NCI-H2081 (cell line): ENCODE measurements at places on chromosomes 12 and 14.
A peak's percentile ranks its signal among the peaks of the same experiment; 100 is the strongest.

- no peak for DNase-seq
Observed at GRCh38 chr12:127401005-127401404, 866.0 kb upstream of the TMEM132C start.

- DNase-seq, result no peak
Observed at GRCh38 chr12:124201248-124201647, 93.6 kb upstream of the RFLNA start.

- DNase-seq, result no peak
Observed at GRCh38 chr14:78446807-78447206, 276.6 kb downstream of the NRXN3 start.

DNA sequence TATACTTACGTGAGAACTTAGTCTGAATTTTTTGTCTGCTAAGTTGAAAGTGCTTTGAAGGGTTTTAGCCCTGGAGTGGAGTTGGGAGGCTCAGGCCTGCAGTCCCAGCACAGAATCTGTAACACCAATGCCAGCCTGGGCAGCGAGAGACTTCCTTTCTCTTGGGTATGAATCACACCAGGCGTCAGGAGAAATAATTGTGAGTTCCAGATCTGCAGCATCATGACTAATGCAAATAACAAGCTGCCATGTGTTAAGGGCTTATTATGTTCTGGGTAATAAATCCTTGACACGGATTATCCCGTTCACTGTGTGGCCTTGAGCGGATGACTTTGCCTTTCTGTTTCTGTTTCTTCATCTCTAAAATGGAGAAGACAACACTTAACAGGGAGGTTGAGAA lies 70.6 kb downstream of the B4GALNT3 start:
- DNase-seq, result peak; percentile 36

- no peak for DNase-seq
Observed at GRCh38 chr12:288687-289086, 26.1 kb upstream of the SLC6A13 start.

- no peak for DNase-seq
Observed at GRCh38 chr12:3200814-3201233, 123.6 kb downstream of the TSPAN9 start.

- DNase-seq, result no peak
Observed at GRCh38 chr14:91350483-91350812, 67.2 kb downstream of the CCDC88C start.

GRCh38 chr12:115437061-115437567 lies 753.1 kb upstream of the TBX3 start:
- no peak for DNase-seq

GRCh38 chr14:76829650-76830421 lies 3.6 kb downstream of the LRRC74A start:
- DNase-seq, result no peak

GRCh38 chr12:106342397-106343213 lies 14.9 kb upstream of the POLR3B start:
- DNase-seq, result no peak

GRCh38 chr12:120983759-120984158 lies 5.4 kb downstream of the HNF1A start:
- DNase-seq, result no peak

DNA sequence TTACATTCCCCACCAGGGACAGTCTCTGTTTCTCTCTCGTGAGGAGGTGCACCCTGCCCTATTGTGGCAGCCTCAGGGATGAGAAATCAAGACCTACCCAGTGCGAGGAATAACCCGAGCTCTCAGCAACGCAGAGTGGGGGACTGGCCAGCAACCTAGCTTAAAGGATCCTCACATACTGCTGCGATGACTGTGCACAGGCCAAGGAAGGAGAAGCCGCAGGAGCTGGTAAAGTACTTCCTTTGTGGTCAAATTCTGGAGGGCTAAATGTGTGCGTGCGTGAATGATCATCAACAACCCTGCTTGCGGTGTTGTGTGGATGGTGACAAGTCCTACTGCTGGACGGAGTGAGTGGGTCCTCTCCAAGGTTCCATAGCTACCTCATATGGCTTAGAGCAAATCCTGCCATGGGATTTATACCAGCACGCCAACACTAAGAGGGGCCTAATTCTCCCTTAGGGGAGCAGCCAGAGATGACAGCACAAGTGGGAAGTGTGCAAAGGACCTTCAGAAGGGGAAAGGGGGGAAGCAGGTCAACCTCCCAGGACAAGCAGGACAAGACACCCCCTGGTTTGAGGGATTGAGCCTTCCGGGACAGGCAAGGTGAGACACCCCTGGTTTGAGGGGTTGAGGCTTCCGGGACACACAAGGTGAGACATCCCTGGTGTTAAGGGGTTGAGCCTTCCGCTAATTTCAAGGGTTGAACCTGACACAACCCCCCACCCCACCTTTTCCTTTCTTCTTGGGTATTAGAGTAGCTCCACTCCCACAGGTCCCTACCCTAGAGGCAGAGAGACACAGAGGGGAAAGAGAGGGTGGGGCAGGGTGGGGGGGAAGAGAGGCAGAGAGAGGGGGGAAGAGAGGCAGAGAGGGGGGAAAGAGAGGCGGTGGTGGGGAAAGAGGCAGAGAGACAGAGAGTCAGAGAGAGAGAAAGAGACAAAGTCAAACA lies 58.8 kb upstream of the AP4S1 start:
- no peak for DNase-seq

DNA sequence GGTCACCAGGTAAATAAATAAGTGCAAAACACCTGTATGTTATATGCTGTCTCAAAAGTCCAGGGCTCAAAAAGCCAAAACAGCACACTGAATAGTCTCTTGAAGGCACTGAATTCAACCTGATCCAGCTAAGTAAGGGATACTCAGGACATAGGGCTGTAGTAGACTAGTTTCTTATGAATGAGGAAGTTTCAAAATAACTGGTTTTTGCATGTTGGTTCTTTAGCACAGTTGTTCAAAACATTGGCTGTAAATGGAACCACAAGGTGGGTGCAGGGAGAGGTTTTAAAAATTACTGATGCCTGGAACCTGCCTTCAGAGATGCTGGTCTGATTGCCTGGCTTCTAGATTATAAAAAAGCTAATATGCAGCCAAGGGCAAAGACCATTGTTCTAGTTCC lies 34.1 kb downstream of the NDUFA12 start:
- no peak for DNase-seq

DNA sequence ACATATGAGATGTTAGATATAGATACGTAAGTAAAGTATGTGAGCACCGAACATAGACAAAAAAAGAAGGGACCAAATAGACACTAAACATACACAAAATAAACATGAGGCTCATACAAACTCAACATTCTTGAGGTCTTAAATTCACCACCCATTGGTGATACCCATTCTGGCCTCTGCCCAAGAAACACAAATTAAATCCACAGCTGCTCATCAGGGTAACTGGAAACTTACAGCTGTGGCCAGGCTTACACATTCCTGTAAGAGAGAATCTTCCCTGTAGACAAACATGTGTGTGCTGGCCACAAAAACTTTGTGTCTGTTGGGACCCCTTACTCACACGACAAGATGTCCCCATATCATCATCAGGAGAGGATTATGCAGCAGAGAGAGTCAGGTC lies 22.4 kb downstream of the MAGOHB start:
- no peak for DNase-seq

DNA sequence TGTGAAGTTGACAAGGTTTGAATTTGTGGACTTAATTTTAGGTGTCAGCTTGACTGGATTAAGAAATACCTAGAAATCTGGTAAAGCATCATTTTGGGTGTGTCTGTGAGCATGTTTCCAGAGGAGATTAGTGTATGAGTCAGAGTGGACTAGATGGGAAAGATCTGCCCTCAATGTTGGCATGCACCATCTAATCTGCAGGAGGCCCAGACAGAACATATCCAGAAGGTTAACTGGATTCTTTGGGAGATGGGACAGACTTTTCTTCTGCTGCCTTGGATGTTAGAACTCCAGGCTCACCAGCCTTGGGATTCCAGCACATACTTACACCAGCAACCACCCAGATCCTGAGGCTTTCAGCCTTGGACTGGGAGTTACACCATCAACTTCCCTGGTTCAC lies 14.1 kb downstream of the SGPP1 start:
- DNase-seq, result no peak

DNA sequence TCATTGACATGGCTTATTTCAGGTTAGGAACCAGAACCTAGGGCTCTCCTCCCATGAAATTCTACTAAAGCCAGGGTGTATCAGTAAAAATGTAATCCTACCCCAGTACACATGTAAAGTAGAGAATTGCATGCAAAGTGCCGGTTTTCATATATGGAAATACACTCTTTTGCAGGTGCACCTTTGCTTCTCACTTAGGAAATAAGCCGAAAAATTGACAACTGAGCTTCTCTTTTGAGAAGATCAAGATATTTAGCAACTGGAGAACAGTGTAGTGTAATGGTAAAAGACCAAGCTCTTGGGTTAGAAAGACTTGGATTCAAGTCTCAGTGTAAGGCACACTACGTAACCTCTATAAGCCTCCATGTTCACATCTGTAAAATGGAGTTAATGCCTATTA lies 82.4 kb downstream of the SLC38A6 start:
- no peak for DNase-seq

GRCh38 chr12:98973395-98973794 lies 328.3 kb downstream of the APAF1 start:
- DNase-seq, result no peak

- DNase-seq, result peak; percentile 10
Observed at GRCh38 chr14:67285876-67286452, 44.7 kb downstream of the PALS1 start.

- no peak for DNase-seq
Observed at GRCh38 chr14:49405291-49405690, 180.9 kb downstream of the RPS29 start.

DNA sequence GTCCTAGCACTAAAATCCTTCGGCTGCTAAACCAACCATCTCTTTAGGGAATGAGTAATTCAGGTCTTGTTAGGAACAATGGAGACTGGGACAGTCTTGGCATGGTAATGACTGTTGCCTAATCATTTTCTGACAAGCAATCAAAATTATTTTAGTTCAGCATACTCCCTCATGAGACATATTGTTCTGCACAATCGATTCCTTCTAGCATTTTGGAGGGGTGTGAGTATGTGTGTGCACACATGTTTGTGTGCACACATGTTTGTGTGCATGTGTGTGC lies 2.1 kb upstream of the KRT1 start:
- no peak for DNase-seq

GRCh38 chr12:124148481-124149273 lies 146.2 kb upstream of the RFLNA start:
- no peak for DNase-seq

DNA sequence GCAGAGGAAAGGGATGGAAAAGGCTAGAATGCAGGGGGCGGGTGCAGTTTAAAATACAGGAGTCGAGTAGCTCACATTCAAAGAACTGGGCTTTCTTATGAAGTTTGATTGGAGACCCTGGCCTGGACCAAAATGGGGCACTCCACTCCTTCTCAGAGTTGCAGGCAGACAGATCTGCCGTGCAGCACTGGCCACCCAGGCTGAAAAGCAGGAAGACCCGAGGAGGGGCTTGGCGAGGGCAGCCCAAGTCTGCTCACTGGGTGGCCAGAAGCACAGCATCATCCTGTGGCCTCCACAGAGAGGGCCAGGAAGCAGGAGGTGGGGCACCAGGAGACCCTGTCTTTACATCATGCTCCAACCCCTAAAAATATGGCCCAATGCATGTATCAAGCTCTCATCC lies 109.1 kb upstream of the BCL2L14 start:
- DNase-seq, result no peak

DNA sequence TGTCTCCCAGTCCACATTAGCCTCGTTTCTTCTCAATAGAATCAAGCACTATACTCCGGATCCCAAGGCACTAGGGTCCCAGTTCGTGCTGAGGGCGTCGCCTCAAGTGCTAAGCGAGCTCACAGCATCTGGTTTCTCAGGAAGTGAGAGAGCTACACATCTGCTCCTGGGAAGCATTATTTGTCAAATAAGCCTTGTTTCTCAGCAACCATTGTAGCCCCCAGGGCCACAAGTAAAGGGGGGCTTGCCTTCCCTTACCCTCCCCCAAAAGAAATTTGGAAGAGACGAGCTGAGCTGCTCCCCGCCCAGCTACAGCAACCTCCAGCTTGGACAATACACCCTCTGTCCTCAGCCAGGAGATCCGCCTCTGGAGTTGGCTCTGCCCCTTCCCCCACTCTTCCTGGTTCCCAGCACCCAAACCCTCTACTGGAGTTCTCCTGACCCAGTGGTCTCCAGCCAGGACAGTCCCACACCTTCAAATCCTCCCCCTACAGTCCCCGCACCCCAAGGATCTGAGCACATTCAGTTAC lies 5.7 kb upstream of the TNS2 start:
- DNase-seq, result no peak

DNA sequence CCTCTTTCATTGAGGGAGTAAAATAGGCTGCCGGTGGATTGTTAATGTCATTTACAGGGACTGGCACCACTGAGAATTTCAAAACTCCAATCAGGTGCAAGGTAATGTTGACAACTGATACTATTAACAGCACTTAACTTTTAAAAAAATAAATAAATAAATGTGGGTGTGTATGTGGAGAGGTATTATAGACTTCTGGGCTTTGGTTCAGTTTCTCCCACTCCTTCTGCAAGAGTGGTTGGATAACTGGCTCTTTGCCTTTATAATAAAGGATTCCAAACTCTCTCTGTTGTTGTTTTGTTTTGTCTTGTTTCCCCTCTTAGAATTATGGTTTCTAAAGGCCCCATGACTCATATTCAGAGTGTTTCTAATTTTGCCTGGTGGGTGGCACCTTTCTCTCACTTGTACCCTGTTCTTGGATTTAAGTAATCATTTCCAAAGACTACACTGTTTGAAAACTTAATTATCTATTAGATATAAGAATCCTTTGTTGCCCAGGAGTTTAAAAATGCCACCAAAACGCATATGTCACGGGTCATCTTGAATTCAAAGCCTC lies 151.6 kb upstream of the ARID2 start:
- DNase-seq, result no peak

GRCh38 chr12:95718006-95718431 lies 72.5 kb downstream of the NTN4 start:
- no peak for DNase-seq

DNA sequence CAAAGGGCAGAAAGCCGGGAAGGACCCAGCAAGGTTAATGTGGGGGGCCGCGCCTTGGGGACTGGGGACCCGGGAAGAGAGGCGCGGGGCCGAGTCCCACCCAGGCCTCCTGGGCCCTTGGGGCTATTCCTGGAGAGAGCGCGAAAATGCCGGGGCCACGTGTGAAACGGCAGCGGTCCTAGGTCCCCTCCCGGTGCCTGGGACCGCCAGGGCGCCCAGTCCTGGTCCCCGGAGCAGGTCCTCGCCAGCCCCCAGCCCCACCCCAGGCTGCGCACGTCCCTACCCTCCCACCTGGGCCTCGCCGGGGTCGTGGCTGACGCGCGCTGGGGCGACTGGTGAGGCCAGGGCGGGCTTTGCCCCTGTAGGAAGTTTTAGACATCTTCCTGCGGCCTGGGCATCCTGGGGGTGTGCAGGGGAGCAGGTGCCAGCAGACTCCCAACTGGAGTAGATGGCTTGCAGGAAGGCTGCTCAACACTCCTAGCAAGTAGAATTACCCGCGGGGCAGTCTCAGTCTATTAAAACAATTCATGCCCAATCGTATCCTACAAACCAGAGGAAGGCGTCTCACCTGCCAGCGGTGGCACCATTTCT lies 708 bp downstream of the FAR2 start:
- no peak for DNase-seq

DNA sequence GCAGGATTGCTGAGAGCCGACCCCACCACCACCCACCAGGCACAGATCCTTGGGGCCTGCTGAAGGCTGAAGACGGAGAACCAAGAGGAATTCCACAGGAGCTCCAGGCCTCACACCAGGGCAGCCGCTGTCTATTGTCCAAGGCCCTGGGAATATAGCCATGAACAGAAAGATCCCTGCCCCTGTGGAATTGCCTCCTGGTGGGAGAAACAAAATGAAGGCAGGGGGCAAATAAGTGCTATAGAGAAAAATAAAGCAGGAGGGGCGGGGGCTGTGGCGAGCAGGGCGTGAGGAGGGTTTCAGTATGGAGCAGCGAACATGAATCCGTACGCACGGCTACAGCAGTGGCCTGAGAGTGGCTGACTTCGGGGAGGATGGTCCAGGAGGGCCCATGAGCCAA lies 96.1 kb downstream of the EML1 start:
- DNase-seq, result no peak
